Tracheal epithelial cell (primary cell): ENCODE measurements at places on chromosomes 12 and 14. TPM values are rescaled to one million over a fixed set of nuclear protein-coding genes. Genes with fewer than 3 reads are reported as not detected.

Gene SPPL3
- 5.5 and 9.2 TPM in 2 replicates for total RNA-seq

Gene SERPINA9
- not detected in 2 replicates for total RNA-seq

Gene SLC4A8
- total RNA-seq, result 0.43 and 0.48 TPM in 2 replicates

Gene TROAP
- total RNA-seq, result 1.5 and 1.7 TPM in 2 replicates

Gene GALNT8
- not detected in 2 replicates for total RNA-seq

Gene SIRT4
- total RNA-seq, result 0.96 and 3.2 TPM in 2 replicates

Gene MGST1
- 79.8 and 180 TPM in 2 replicates for total RNA-seq

Gene PARP2
- 2.6 and 4.1 TPM in 2 replicates for total RNA-seq

Gene STON2
- 86.3 and 89.4 TPM in 2 replicates for total RNA-seq

Gene CAPZA3
- total RNA-seq, result 0.24 TPM in 1 of 2 replicates, not detected in the other

Gene TAOK3
- total RNA-seq, result 16.1 and 21.3 TPM in 2 replicates

Gene CLEC6A
- total RNA-seq, result not detected in 2 replicates

Gene CCDC197
- not detected in 2 replicates for total RNA-seq

Gene HPD
- total RNA-seq, result 0.24 TPM in 1 of 2 replicates, not detected in the other

Gene NGB
- 0.24 TPM in 1 of 2 replicates, not detected in the other for total RNA-seq

Gene SOS2
- 21.7 and 22.2 TPM in 2 replicates for total RNA-seq

Gene SLC17A8
- not detected in 2 replicates for total RNA-seq

Gene RBP5
- not detected in 2 replicates for total RNA-seq

Gene ST8SIA1
- total RNA-seq, result 0.24 and 0.85 TPM in 2 replicates

Gene ERP29
- 76.6 and 88.9 TPM in 2 replicates for total RNA-seq

Gene TOMM20L
- total RNA-seq, result not detected in 2 replicates

Gene TAS2R8
- not detected in 2 replicates for total RNA-seq

Gene MYF6
- total RNA-seq, result not detected in 2 replicates

Gene RHOJ
- total RNA-seq, result 0.21 and 0.24 TPM in 2 replicates

Gene ZNF605
- 4.1 and 4.9 TPM in 2 replicates for total RNA-seq

Gene KRT80
- 8.3 and 11.8 TPM in 2 replicates for total RNA-seq

Gene PRIMA1
- not detected in 2 replicates for total RNA-seq

Gene LEMD3
- 24.6 and 29.8 TPM in 2 replicates for total RNA-seq

Gene KRT73
- total RNA-seq, result not detected in 2 replicates

Gene C1R
- 1.1 and 8.0 TPM in 2 replicates for total RNA-seq

Gene APOF
- not detected in 2 replicates for total RNA-seq

Gene NTS
- not detected in 2 replicates for total RNA-seq

Gene TTC6
- total RNA-seq, result under 0.01 and 0.21 TPM in 2 replicates

Gene SCNN1A
- total RNA-seq, result 22.2 and 110 TPM in 2 replicates

Gene MED13L
- 38.2 and 74.5 TPM in 2 replicates for total RNA-seq

Gene P2RX2
- total RNA-seq, result not detected in 2 replicates

Gene BEGAIN
- 3.8 and 5.3 TPM in 2 replicates for total RNA-seq

Gene USP30
- total RNA-seq, result 4.3 and 8.0 TPM in 2 replicates

Gene NDRG2
- total RNA-seq, result 11.8 and 13.2 TPM in 2 replicates

Gene PARPBP
- 2.6 and 3.9 TPM in 2 replicates for total RNA-seq

Gene BDKRB1
- total RNA-seq, result 0.96 and 3.6 TPM in 2 replicates

Gene ACOT6
- 0.24 and 0.43 TPM in 2 replicates for total RNA-seq
